Stomach (tissue), 19 donors: ENCODE measurements at places on chromosomes 1 and 21. TPM values are rescaled to one million over a fixed set of nuclear protein-coding genes. Genes with fewer than 3 reads are reported as not detected.

DNA sequence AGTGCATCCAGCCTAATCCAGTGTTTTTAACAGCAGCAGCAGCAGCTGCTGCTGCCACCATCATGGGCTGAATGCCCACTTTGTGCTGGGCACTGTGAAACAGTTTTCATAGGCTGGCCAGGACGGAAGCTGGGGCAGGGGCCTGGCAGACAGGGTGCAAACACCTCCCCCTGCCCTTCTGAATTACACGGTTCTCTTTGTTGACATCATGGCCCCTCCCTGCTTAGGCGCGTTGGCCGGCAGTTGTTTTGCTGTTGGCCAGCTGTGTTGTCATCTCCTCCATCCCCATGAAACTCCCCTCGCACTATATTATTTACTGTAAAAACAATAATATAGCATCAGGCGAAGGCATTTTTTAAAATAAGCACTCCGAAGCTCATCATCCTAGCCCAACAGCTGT lies 33.1 kb downstream of the PTPRU start:
- peaks cover 6% of the 10 kb centered on the region for H3K4me1 ChIP-seq
- H3K27ac ChIP-seq = no peak overlapping the region
- no peaks in the 10 kb centered on the region for H3K36me3 ChIP-seq

The IFNGR2 gene
- polyA plus RNA-seq = 42.2 TPM

The KCNC4 gene
- 1.1 TPM for polyA plus RNA-seq

GRCh38 chr1:85609976-85610375 lies 29.4 kb downstream of the CCN1 start:
- peaks cover 19% of the 10 kb centered on the region for H3K4me1 ChIP-seq
- DNase-seq = no peak
- H3K36me3 ChIP-seq = no peaks in the 10 kb centered on the region
- H3K27ac ChIP-seq = no peak overlapping the region
- no peaks in the 10 kb centered on the region for H3K27me3 ChIP-seq
- H3K4me3 ChIP-seq = no peak overlapping the region

DNA sequence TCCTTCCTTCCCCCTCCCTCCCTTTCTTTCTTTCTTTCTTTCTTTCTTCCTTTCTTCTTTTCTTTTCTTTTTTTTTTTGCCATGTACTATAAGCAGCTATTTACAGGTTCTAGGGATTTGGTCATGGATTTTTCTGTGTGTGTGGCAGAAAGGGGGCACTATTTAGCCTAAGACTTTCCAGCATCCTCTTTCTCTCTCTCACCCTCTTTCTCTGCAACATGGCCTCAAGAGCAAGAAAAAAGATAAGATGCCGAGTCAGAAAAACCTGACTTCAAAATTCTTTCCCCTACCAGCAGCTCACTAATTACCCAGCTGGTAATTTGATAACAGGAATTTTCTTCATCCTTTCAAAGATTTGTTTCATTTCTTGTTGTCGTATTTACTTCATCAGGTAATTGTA lies 458.3 kb upstream of the ADAMTS5 start:
- no peaks in the 10 kb centered on the region for H3K36me3 ChIP-seq
- H3K27me3 ChIP-seq = no peaks in the 10 kb centered on the region
- no peaks in the 10 kb centered on the region for H3K4me1 ChIP-seq
- no peak overlapping the region for H3K27ac ChIP-seq
- no peak for DNase-seq

GRCh38 chr1:168603501-168604110 lies 27.2 kb downstream of the XCL1 start:
- H3K36me3 ChIP-seq = no peaks in the 10 kb centered on the region
- no peaks in the 10 kb centered on the region for H3K27me3 ChIP-seq
- DNase-seq = peak; percentile 83

GRCh38 chr1:179879797-179880196 lies 2.2 kb upstream of the TOR1AIP2 start:
- H3K27ac ChIP-seq = no peak overlapping the region
- peaks cover 9% of the 10 kb centered on the region for H3K36me3 ChIP-seq
- peaks cover 63% of the 10 kb centered on the region for H3K4me1 ChIP-seq
- no peak for DNase-seq
- H3K27me3 ChIP-seq = no peaks in the 10 kb centered on the region
- H3K4me3 ChIP-seq = no peak overlapping the region

- H3K36me3 ChIP-seq = no peaks in the 10 kb centered on the region
- peaks cover 10% of the 10 kb centered on the region for H3K4me1 ChIP-seq
- H3K27me3 ChIP-seq = no peaks in the 10 kb centered on the region
- DNase-seq = no peak
Observed at GRCh38 chr1:44664730-44665370, 9.4 kb downstream of the TMEM53 start.

The SHE gene
- 2.9 TPM for polyA plus RNA-seq

DNA sequence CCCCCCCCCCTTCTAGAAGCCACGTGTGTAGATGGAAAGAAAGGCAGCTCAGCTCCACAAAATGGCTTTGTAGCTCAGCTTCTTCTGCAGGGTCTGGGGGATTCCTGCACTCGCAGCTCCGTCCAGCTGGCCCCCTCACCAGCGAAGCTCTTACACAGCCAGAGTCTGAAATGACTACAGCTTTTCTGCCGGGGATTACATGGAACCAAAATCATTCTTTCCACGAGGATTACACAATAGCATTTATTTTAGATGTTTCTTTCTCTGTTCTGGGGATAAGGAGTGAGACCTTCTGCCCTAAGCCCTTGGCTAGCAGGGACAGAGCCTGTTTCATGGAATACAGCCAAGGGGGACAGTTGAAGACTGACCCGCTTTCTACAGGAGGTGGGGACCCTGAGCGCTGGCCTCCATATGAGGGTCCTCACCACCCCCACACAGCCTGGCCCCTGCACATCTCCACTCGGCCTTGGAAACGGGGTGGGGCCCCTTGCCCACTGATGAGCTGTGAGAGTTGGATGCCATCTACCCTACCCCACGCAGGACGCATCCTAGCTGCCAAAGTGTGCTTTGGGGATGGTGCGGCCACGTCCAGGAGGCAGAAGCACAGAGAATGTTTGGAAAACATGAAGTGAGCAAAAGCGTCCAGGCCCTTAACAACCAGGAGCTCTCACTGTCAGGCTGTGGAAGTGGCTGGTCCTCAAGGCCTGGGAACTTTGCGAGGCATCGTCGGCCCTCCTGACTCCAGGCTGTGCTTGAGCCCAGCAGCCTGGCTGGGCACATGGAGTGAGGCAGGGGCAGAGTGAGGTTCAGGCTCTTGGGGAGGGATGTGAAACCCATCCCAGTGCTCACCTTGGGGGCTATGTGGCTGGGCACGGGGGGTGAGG lies 14.5 kb downstream of the ACTRT2 start:
- no peak overlapping the region for H3K27ac ChIP-seq
- no peaks in the 10 kb centered on the region for H3K36me3 ChIP-seq
- DNase-seq = no peak
- H3K4me1 ChIP-seq = no peaks in the 10 kb centered on the region
- no peak overlapping the region for H3K4me3 ChIP-seq
- H3K27me3 ChIP-seq = no peaks in the 10 kb centered on the region

The ACADM gene
- polyA plus RNA-seq = 55.9 TPM

The SLC41A1 gene
- polyA plus RNA-seq = 9.0 TPM

GRCh38 chr1:172936088-172936645 lies 114.6 kb downstream of the TNFSF18 start:
- no peaks in the 10 kb centered on the region for H3K36me3 ChIP-seq
- H3K27ac ChIP-seq = no peak overlapping the region
- peaks cover 9% of the 10 kb centered on the region for H3K4me1 ChIP-seq
- no peak overlapping the region for H3K4me3 ChIP-seq
- no peak for DNase-seq

GRCh38 chr1:108777839-108778238 lies 31.4 kb downstream of the STXBP3 start:
- peaks cover 91% of the 10 kb centered on the region for H3K36me3 ChIP-seq
- no peak overlapping the region for H3K4me3 ChIP-seq
- H3K27me3 ChIP-seq = no peaks in the 10 kb centered on the region

GRCh38 chr21:27425574-27425973 lies 458.7 kb upstream of the ADAMTS5 start:
- H3K4me1 ChIP-seq = no peaks in the 10 kb centered on the region
- H3K36me3 ChIP-seq = no peaks in the 10 kb centered on the region
- no peak for DNase-seq
- H3K27ac ChIP-seq = no peak overlapping the region
- no peaks in the 10 kb centered on the region for H3K27me3 ChIP-seq

The FTCD gene
- 2.4 TPM for polyA plus RNA-seq

- H3K36me3 ChIP-seq = no peaks in the 10 kb centered on the region
- DNase-seq = peak; percentile 43
- peaks cover 25% of the 10 kb centered on the region for H3K4me1 ChIP-seq
- no peaks in the 10 kb centered on the region for H3K27me3 ChIP-seq
- peak overlapping the region; percentile 25 for H3K27ac ChIP-seq
Observed at GRCh38 chr21:33197496-33197895, 32.2 kb upstream of the IFNAR2 start.

GRCh38 chr21:17386498-17386897 lies 126.3 kb upstream of the CXADR start:
- no peaks in the 10 kb centered on the region for H3K36me3 ChIP-seq
- no peak overlapping the region for H3K27ac ChIP-seq
- H3K4me3 ChIP-seq = no peak overlapping the region
- H3K27me3 ChIP-seq = no peaks in the 10 kb centered on the region
- no peaks in the 10 kb centered on the region for H3K4me1 ChIP-seq
- DNase-seq = no peak

The RNU1-2 gene
- polyA plus RNA-seq = not detected

DNA sequence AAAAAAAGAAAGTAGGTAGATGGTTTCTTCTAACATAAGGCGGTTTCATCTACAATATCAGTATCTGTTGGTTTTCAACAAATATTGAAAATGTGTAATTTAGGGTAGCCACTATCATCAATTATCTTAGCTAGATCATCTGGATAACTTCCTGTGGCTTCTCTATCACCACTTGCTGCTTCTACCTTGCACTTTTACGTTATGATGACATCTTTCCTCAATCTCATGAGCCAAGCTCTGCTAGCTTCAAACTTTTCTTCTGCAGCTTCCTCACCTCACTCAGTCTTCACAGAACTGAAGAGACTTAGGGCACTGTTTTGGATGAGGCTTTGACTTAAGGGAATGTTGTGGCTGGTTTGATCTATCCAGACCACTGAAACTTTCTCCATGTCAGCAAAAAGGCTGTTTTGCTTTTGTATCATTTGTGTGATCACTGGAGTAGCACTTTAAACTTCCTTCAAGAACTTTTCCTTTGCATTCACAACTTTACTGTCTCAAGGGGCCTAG lies 144.9 kb upstream of the HP1BP3 start:
- no peaks in the 10 kb centered on the region for H3K4me1 ChIP-seq
- no peak overlapping the region for H3K4me3 ChIP-seq
- H3K36me3 ChIP-seq = peaks cover 16% of the 10 kb centered on the region
- DNase-seq = no peak
- no peaks in the 10 kb centered on the region for H3K27me3 ChIP-seq
- H3K27ac ChIP-seq = no peak overlapping the region

DNA sequence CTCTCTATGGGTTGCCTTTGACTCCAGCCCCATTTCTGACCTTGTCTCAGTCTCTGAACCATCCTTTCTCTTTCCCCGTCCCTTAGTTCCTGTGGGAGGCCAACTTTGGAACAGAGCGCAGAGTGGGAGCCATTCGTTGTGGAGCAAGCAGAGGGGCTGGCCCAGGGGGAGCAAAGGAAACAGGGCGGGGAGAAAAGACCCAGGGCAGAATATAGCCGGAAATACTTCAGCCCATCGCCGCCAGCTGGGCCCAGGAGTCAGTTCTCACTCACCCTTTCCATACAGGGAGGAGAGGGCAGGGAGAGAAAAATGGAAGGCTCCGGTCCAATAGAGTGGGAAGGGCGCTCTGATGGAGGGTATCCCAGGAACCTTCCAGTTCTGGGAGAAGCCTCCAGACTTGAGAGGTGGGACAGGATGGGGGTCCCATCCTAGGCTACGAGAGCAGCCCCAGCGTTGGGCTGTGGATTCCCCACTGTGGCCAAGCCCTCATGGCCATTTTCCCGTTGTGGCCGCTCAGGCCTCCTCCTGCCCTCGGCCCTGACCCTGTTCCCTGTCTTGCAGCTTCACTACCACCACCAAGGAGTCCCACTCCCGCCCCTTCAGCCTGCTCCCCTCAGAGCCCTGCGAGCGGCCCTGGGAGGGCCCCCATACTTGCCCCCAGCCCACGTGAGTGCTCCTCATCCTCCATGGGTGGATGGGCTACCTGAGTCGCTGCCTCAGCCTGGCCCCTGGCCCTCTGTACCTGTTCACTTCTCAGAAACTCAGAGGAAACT lies 10.9 kb downstream of the PEAR1 start:
- no peak overlapping the region for H3K4me3 ChIP-seq
- H3K27me3 ChIP-seq = peaks cover 13% of the 10 kb centered on the region
- DNase-seq = no peak
- H3K27ac ChIP-seq = no peak overlapping the region

The MYOG gene
- polyA plus RNA-seq = not detected
